ENCODE measurements at places on chromosomes 7 and 10. TPM values are rescaled to one million over a fixed set of nuclear protein-coding genes. Genes with fewer than 3 reads are reported as not detected.

The XPNPEP1 gene
- total RNA-seq, result 159 TPM

The CLCN1 gene
- total RNA-seq, result not detected

The SEMA3E gene
- 0.28 TPM for total RNA-seq

The IL15RA gene
- 9.7 TPM for total RNA-seq

The PHKG1 gene
- 0.36 TPM for total RNA-seq

The C7orf33 gene
- not detected for total RNA-seq

The KLF14 gene
- total RNA-seq, result not detected

The SLC18A3 gene
- under 0.01 TPM for total RNA-seq

The GPR15LG gene
- not detected for total RNA-seq

The CALML3 gene
- total RNA-seq, result not detected

The TMEM236 gene
- 0.19 TPM for total RNA-seq

The HTRA1 gene
- total RNA-seq, result 131 TPM

The GPC2 gene
- 5.6 TPM for total RNA-seq

The TUBB8 gene
- total RNA-seq, result not detected

The CUEDC2 gene
- 38.1 TPM for total RNA-seq

The PTPRN2 gene
- total RNA-seq, result 0.85 TPM

The FOXK1 gene
- 24.7 TPM for total RNA-seq

The OR2A5 gene
- total RNA-seq, result not detected

The PNLIPRP2 gene
- not detected for total RNA-seq

The DIP2C gene
- 5.0 TPM for total RNA-seq

The BAG3 gene
- total RNA-seq, result 12.4 TPM

The EBLN1 gene
- total RNA-seq, result not detected

The RTKN2 gene
- total RNA-seq, result 0.09 TPM

The FFAR4 gene
- not detected for total RNA-seq

The GLCCI1 gene
- 2.5 TPM for total RNA-seq

The CALCR gene
- total RNA-seq, result not detected

The RBM33 gene
- total RNA-seq, result 27.5 TPM

The C10orf67 gene
- not detected for total RNA-seq

The ADAM12 gene
- 4.2 TPM for total RNA-seq

The STOX1 gene
- total RNA-seq, result 0.09 TPM

The PRKCQ gene
- 0.75 TPM for total RNA-seq

The SDK1 gene
- total RNA-seq, result 0.81 TPM

The CPA1 gene
- not detected for total RNA-seq
